ENCODE measurements at places on chromosomes 13 and 19.
A peak's percentile ranks its signal among the peaks of the same experiment; 100 is the strongest.

- no peak for DNase-seq
Measured at GRCh38 chr13:109712124-109712722, 74.2 kb downstream of the IRS2 start.

DNA sequence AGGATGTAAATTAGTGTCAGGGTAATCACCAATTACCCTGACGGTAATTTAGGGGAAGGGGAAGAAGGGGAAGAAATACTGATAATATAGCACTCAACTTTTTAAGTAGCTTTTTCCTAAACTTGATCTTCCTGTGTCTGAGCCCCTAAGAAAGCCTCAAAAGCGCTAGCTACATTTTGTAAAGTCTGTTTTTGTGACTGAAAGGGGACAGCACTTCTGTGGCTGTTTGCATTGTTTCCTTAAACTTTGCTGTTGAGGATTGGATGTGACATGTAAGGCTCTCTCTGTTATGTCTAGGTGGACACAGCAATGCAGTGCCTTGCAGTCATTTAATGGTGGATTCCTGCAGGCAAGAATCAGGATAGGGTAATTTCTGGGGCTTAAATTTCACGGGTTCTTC is 42.8 kb downstream of the SPATA13 start:
- DNase-seq = no peak

DNA sequence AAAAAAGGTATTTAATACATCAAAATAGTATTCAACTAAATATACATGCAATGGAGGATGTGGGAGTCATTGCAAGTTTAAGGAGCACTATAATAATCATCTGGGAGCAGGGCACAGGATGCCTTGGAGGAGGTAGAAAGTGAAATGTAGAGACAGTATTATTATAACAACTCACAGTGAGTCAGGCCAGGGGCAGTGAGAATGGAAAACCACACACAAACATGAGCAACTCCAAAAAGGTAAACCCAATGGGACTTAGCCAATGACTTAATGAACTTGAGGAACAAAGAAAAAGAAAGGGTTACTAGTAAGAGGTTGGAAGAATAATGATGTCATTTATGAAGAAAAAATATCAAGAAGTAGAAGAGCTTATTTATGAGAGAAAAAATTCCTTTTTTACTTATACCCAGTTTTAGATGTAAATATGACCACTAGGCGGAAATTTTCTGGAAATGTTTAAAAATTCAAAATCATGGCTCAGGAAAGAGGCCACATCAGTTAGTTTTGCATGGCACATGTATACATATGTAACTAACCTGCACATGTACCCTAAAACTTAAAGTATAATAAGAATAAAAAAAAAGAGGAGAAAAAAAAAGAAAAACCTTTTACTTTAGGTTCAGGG is 389.3 kb downstream of the SUCLA2 start:
- DNase-seq = peak; percentile 38

DNA sequence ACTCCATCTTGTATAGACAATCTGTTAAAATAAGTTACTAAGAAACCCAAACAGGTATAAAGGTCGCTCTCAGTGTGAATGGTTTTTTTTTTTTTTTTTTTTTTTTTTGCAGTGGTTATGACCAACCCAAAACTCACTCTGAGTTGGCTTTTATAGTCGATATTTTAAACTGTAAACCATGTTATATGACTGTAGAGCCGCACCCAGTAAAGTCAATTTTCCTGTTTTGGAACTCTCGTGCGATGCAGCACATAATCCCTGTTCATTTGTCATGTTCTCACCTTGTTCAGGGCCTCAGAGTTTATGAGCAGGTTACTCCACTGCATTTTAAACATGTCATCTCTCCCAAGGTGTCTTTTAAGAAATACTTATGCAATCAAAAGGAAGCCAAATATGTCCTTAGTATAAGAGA is 112.5 kb downstream of the KLF5 start:
- no peak for DNase-seq

- DNase-seq = peak; percentile 30
Measured at GRCh38 chr13:98103942-98104880, 38.7 kb upstream of the FARP1 start.

DNA sequence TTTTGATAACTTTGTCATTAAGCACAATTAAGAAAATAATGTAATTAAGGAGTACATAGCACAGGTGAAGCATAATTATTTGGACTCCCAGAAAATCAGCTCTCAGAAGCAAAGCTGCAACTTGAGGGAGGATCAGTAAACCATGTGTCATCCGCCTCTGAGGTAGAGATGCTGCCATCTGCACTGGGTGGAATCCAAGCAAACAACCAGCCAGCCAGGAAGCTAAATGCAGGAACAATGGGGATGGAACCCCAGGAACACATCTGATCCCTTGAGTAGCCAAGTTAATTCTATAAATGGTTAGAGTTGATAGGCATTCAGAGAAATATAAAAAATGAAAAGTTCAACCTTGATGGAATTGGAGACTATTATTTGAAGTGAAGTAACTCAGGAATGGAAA is 520.2 kb downstream of the RFC3 start:
- DNase-seq = no peak

DNA sequence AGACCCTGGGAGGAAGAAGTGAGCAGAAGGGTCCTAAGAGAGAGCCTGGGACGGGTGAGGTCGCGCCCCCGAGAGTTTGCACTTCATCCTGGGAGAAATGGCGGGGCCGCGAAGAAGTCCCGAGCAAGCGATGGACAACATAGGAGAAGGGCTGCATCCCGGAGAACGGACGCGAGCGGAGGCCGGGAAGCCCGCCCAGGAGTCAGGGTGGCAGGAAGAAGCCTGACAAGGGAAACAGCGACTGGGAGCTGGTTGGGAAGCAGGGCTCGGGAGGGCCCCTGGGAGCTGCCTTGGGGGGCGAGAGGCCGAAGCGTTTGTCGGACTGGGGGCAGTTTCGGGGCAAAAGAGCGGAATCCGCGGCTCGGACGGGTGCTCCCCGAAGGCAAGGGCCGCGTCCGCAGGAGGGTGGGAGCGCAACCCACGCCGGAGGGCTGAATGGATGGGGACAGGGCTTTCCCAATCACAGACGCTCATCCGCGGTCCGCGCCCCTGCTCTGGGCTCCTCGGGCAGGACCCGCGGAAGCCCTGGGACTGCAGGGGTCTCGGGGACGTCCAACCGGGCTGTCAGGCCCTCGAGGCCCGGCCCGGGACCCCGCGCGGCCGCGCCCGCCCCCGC is 469 bp downstream of the ABHD17A start:
- DNase-seq = no peak

- peak; percentile 3 for DNase-seq
Measured at GRCh38 chr13:74015137-74015536, 119.1 kb downstream of the KLF12 start.

DNA sequence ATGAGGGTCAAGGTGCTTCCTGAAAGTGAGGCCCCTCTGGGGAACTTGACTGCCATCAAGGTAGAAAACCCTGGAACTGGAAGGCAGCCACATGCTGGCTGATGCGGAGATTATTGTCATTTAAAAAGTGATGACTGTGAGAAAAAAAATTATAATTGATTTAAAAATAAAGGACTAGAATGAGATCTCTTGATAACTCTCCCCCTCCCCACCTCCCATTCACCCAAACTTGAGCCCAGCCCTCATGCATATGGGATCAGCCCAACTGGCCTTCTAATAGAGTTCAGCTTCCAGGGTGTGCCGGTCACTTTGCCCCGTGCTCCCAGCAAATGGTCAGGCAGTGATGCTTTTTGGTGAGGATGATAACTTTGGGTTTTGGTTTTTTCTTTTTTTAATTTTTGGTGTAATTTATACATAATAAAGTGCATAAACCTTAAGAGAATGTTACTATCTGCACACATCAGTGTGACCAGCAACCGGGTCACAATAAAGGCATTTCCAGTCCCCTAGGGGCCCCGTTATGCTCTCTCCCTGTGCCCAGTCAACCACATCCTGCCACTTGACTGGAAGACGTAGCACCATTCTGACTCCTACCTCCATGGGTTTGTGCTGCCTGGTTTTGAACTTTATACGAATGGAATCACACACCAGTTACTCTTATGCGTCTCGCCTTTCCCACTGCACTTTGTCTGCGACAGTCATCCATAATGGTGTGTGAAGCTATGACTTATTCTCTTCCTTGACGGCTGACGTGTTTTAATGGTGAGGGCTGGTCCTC is 187.9 kb downstream of the USP12 start:
- DNase-seq = no peak

DNA sequence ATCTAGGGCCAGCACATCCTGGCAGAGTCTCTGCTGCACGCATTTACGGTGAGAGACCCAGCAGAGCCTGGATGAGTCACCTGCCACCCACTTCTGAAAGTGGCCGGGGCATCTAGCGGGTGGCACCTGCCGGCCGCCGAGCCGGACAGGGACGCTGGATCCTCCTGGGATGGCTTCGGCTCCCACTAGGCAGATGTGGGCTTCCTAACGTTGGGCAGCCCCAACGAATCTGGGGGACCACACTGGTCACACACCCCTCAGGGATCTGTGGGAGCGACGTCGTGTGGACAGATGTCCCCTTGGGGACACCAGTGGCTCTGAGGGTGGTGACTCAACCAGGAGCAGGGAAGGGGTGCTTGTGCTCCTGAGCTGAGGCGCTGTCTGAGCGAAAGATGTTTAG is 32.2 kb downstream of the TMEM255B start:
- no peak for DNase-seq

DNA sequence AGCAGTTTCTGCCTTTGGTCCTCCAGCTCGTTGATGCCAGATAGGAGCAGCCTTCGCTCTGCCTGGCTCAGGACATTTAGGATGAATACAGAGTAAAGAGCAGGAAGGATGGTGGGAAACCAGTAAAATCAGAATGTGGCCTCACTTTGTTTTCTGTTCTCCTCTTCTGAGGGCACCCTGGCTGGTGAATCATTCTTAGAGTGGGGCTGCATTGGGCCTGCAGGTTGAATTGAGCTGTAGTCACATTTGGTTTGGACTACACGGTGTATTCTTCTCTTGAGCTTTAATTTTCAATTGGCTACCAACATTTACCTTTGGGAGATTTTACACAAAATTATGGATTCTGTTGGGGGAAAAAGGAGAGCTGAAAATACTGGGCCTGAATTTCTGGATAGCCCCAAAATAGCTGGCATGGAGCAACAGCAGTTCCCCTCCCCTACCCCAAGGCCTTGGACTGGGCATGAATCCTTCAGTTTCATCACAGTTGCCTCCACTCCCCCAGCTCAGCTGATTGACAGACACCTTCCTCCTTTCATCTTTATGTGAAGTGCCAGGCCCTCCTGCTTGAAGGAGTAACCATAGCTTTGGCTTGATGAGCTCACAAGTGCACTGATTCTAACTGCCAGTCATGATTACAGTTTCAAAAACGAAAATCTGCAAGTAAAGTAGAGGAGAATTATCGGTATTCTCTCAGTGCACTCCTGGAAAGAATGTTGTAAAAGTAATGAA is 24.3 kb downstream of the ERCC5 start:
- no peak for DNase-seq

DNA sequence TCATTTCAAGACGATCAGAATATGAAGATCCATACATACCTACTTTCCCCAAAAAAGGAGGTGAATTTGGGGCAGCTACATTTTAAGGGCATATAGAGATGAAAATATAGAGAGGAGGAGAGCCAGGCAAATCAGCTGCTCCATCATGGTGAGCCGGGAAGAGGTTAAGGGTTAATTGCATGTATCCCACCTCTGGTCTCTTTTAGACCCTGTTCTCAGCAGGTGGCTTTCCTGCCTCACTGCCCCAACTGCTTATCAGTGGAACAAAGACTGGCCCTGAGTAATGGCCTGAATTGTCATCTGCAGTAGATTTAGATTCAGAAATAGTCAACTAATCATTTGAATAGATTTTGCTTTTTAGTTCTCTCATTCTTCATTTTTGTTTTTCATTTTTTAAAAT is 206.6 kb downstream of the SPRY2 start:
- DNase-seq = no peak

DNA sequence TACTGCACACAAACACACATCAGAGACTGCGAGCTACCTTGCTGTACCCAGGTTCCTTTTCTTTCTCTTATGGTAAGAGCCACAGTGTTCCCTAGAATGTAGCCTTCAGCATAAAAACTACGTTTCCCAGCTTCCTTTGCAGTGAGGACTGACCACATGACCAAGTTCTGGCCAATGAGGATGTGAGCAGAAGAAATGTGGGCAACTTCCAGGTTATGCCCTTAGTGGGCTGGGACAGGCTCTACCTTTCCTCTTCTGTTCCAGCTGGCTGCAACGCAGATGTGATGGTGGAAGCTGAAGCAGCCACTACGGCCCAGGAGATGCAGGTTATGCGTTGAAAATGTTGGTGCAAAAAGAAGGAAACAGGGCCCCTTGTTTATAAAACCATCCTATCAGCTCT is 27.5 kb downstream of the VRK3 start:
- no peak for DNase-seq

- DNase-seq = peak; percentile 3
Measured at GRCh38 chr13:25171517-25172302, at the start of gene AMER2. TSS of gene AMER2 (minus strand) at chr13:25172288. CDS start at chr13:25171619, 669 bp downstream.

DNA sequence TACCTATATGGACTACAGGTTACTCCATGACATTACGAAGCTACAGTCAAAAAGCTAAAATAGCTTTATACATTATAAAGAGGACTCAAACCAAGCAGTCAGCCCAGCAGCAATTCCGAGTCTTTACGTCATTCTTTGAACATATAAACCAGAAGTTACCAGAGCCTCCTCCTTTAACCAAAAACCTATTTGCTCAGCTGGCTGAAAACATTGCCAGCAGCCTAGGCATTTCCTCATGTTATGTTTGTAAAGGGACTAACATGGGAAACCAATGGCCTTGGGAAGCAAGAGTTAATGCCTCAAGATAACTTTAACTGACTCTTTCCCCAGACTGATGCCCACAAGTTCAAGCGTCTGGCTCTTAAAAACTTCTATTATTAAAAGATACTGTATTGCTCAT is 104.1 kb upstream of the ZNF492 start:
- DNase-seq = no peak

- no peak for DNase-seq
Measured at GRCh38 chr13:38969187-38969586, 21.4 kb downstream of the STOML3 start.

DNA sequence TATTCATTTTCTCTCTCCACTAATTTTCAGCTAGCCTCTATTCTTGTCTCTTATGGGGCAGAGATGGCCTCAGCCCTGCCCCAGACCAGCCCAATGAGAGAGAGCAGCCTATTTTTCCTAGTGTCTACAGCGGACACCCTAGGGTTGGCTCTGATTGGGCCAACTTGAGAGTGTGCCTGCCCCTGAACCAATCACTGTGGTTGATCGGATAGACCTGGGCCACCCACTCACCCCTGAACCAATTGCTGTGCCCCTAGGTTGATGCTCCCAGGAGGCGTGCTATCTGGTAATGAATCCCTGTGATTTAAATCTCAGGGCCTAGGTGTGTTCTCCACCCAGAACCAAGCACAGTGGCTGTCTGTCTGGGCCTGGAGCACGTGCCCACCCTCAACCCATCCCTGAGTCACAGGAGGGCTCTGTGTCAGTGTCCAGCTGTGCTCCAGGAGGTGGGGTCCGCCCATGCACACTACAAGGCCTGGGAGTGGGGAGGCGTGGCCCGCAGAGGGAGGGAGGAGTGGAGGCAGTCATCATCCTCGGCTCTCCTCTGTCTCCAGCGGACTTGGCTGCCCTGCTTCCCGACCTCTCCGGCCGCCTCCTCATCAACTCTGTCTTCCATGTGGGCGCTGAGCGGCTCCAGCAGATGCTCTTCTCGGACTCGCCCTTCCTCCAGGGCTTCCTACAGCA is 14.9 kb upstream of the SCN1B start:
- no peak for DNase-seq

Data from fibroblast of skin of right quadriceps (primary cell).